Effector CD4-positive, alpha-beta T cell (primary cell): ENCODE measurements at places on chromosomes 7 and 10.

DNA sequence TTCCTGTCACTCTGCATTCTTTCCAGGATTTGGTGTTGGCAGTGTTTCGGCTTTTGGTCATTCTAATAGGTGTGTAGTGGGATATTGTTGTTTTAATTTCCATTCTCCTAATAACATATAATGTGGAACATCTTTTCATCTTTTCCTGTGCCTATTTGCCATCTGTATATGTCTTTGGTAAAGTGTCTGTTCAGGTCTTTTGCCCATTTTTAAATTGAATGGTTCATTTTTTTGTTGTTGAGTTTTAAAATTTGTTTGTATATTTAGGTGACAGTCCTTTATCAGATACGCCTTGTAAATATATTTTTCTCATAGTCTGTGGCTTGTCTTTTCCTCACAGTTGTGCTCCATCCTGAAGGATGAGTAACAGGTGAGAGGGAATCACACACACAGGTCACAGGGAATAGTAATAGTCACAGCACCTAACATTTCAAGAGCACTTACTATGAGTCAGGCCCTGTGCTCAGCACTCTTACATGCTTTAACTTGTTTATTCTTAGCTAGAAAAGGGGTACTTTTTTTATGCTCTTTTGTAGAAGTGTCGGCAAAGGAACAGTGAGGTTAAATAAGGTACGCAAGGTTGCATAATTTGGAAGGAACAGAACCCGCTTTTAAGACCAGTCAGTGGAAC is 117.1 kb upstream of the GATA3 start:
- no peak for DNase-seq

DNA sequence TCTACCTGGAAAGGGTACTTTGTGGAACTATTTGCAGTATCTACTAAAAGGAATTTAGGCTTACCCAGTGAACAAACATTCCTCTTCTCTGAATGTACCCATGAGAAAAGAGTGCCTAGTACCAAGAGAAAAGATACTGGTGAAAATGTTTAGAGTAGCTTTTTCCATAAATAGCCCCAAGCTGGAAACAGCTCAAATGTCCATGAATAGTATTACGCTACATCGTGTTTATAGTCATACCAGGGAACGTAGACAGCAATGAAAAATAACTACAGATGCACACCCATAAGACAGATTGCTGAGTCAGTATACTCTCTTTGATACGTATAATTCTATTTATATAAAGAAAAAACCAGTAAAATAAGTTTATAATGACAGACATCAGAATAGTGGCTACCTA is 285.9 kb downstream of the KLF6 start:
- no peak for DNase-seq

DNA sequence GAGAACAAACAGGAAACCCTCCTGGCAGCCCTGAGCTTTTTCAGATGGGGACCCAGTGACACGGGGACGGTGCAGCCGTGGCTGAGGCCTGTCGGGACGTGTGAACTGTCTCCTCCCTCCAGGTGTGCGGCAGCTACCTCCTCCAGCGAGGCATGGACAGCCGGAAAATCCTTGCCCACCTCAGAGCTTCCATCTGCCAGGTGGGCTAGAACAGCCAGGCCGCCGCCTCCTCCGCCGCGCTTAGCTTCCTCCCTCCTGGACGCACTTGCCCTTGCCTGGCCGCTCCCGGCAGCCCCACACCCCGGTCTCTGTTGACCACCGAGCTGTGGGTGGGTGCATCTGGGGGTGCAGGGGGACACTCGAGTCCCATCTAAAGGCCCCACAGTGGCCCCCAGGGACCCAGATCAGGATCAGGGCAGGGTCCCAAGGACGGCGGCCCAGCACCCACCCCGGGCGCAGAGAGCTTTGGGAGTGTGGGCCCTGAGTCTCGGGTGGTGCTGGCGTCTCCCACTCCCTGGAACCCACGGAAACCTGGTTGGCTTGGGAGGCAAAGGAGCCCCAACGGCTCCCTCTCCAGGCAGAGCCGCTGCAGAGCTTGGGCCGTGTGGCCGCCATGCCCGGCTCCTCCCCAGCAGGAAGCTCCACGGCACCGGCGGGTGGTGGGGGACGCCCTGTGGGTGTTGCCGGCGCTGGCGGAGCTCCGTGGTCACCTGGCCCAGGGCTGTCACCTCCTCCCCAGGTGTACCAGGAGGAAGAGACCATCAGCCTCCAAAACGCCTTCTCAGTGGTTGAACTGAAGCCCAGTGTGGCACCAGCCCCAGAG is 32.9 kb upstream of the UTF1 start:
- DNase-seq: no peak

DNA sequence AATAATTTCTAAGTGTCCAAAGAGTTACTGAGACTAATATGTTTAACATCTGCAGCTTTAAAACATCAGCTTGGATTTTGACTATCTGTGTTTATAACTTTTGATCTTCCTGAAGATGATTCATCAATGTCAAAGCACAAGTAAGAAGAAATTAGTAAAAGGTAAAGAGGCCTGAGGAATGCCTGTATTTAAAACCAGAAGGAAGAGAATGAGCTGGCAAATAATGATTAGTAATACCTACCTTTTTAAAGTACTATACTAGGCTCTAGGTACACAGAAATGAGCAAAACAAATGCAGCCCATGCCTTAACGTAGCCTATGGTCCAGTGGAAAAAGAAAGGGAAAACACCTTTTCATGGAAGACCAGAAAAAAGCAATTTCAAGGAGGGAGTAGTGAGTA is 158.0 kb downstream of the KCND2 start:
- DNase-seq: no peak

DNA sequence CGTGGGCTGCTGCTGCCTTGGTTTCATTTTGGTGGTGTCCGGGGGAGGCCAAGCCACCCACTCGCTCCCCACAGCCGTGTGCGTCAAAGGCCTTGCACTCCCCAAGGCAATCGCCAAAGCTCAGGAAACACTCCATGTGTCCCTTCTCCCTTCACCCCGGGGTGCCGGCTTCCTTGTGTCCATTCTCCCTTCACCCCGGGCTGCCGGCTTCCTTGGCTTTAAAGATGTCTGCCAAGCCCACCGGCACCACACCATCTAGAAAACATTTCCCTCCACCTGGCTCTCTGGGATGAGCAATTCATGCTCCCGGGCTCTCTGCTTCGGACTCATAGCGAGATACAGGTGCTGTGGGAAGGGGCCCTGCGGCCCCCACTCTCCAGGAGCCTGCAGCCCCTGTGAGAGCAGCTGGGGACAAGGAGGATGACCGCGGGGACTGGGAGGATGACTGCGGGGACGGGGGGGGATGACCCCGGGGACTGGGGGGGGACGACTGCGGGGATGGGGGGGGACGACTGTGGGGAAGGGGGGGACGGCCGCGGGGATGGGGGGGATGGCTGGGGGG is 322.1 kb downstream of the DNAJB6 start:
- no peak for DNase-seq

GRCh38 chr10:89002226-89002978 is 11.8 kb downstream of the FAS start:
- DNase-seq: no peak
